ENCODE measurements at places on chromosomes 7 and 10.
A peak's percentile ranks its signal among the peaks of the same experiment; 100 is the strongest.

- H3K4me1 ChIP-seq, result no peaks in the 10 kb centered on the region
- no peak overlapping the region for H3K4me3 ChIP-seq
- no peaks in the 10 kb centered on the region for H3K27me3 ChIP-seq
- no peaks in the 10 kb centered on the region for H3K36me3 ChIP-seq
- H3K27ac ChIP-seq, result no peak overlapping the region
These were observed 194.0 kb upstream of the MGMT start for GRCh38 chr10:129272866-129273650.

DNA sequence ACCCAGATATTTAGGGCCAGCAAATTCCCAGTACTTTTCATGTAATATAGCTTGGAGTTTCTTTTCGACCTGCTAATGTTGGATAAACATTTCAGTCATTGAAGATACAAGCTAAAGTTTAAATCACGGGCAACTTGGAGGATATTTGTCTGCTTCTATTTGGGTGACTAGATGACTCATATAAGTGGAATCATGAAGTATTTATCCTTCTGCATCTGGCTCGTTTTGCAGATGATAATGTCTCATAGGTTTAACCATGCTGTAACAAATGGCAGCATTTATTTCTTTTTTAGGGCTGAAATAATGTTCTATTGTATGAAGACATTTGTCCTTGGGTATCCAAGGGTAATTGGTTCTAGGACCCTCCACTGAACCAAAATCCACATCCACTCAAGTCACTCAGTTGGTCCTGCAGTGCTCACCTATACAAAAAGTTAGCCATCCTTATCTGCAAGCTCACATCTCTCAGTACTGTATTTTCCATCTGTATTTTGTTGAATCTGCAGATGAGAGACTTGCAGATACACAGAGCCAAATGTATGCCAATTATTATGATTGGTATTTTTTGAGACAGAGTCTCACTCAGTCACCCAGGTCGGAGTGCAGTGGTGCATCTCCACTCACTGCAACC lies 187.2 kb upstream of the CSTF2T start:
- no peaks in the 10 kb centered on the region for H3K27me3 ChIP-seq
- no peaks in the 10 kb centered on the region for H3K4me1 ChIP-seq
- no peak overlapping the region for H3K27ac ChIP-seq
- no peak overlapping the region for H3K4me3 ChIP-seq
- no peaks in the 10 kb centered on the region for H3K36me3 ChIP-seq

- no peaks in the 10 kb centered on the region for H3K4me1 ChIP-seq
- H3K4me3 ChIP-seq, result no peak overlapping the region
- no peaks in the 10 kb centered on the region for H3K36me3 ChIP-seq
- no peak overlapping the region for H3K27ac ChIP-seq
- DNase-seq, result no peak
These were observed 25.8 kb downstream of the ASZ1 start for GRCh38 chr7:117401293-117402002.

DNA sequence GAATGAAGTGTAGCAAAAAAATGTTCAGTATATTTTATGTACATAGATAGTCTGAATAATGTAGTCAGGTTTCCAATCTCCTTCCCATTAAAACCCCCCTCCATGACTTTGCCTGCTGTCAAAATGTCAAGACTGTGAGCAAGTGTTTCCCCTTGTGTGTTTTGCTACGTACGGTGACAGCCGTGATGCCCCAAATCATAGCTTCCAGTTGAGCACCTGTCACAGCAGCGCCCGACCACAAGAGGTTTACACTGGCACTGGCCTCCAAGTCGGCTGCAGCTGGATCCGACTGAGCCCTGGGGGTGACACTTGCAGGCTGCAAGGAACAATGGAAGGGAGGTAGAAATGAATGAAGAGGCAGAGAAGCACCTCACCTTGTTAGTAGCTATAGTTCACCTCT lies 62.3 kb downstream of the LAMB4 start:
- no peaks in the 10 kb centered on the region for H3K27me3 ChIP-seq
- no peak overlapping the region for H3K27ac ChIP-seq
- H3K4me3 ChIP-seq, result no peak overlapping the region
- no peaks in the 10 kb centered on the region for H3K36me3 ChIP-seq
- no peak for DNase-seq
- no peaks in the 10 kb centered on the region for H3K4me1 ChIP-seq

- peak overlapping the region; percentile 97 for H3K4me3 ChIP-seq
- peaks cover 63% of the 10 kb centered on the region for H3K4me1 ChIP-seq
- peak; percentile 94 for DNase-seq
- H3K27ac ChIP-seq, result peak overlapping the region; percentile 96
- H3K36me3 ChIP-seq, result no peaks in the 10 kb centered on the region
- H3K27me3 ChIP-seq, result no peaks in the 10 kb centered on the region
These were observed 2.0 kb downstream of the ZMIZ1 start for GRCh38 chr10:79070606-79071395.

GRCh38 chr7:67518580-67518979 lies 521.9 kb downstream of the TYW1 start:
- no peaks in the 10 kb centered on the region for H3K27me3 ChIP-seq
- H3K4me1 ChIP-seq, result no peaks in the 10 kb centered on the region
- no peak overlapping the region for H3K4me3 ChIP-seq
- DNase-seq, result no peak
- no peaks in the 10 kb centered on the region for H3K36me3 ChIP-seq
- no peak overlapping the region for H3K27ac ChIP-seq

GRCh38 chr7:5279734-5280133 lies 3.0 kb upstream of the SLC29A4 start:
- no peaks in the 10 kb centered on the region for H3K36me3 ChIP-seq
- no peak overlapping the region for H3K4me3 ChIP-seq
- H3K27me3 ChIP-seq, result peaks cover 15% of the 10 kb centered on the region
- H3K4me1 ChIP-seq, result peaks cover 18% of the 10 kb centered on the region
- DNase-seq, result no peak

DNA sequence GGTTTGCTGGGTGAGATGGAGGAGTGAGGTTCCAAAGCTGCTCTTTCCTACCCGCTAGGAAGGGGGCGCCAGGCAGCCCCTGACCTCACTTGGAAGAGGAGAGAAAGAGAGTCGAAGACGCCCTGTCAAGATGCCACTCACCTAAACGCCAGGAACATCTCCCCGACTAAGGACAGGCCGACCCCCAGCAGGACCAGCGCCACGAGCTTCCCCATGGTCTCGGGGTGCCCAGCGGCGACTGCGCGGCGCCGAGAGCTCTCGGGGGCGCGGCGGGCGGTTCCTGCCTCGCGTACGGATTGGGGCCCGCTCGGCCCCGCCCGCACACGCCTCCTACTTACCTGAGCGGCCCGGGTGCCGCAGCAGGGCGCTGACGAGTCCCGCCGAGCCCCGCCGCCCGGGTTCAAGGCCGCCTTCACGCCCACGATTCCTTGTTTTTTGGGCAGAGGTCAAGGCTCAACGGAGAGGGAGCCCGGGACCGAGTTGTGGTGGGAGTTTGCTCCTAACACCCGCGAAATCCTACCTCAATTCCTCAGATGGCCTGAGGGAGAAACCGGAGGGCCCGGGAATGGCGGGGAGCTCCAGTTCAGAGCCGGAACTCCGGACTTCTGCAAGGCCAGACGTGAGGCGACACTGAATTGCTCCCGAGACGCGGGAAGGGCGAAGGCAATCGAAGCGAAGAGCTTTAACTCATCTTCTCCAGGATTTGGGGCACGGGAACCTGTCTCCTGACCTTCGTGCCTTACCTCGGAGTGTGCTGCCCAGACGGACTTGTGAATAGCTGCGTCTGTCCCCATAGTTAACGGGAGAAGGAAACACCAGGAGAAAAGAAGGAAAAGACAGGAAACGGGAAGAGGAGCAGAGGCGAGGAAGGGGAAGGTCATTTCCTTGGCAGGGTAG lies at the start of gene PON3:
Gene PON3, minus strand, starts transcription at position 240 of the 897 bp plus-strand sequence. Its CDS starts 25 bp downstream, at position 215.
- H3K27me3 ChIP-seq, result peaks cover 11% of the 10 kb centered on the region
- H3K27ac ChIP-seq, result peak within 1 kb of the TSS; percentile 50
- peak; percentile 48 for DNase-seq
- H3K36me3 ChIP-seq, result no peaks in the 10 kb centered on the region

GRCh38 chr10:62696798-62697197 lies 107.7 kb upstream of the ADO start:
- H3K4me3 ChIP-seq, result no peak overlapping the region
- no peak overlapping the region for H3K27ac ChIP-seq
- H3K36me3 ChIP-seq, result no peaks in the 10 kb centered on the region
- DNase-seq, result no peak

GRCh38 chr7:49483142-49483541 lies 290.3 kb upstream of the VWC2 start:
- no peaks in the 10 kb centered on the region for H3K4me1 ChIP-seq
- DNase-seq, result peak; percentile 8
- no peak overlapping the region for H3K4me3 ChIP-seq
- H3K36me3 ChIP-seq, result no peaks in the 10 kb centered on the region

DNA sequence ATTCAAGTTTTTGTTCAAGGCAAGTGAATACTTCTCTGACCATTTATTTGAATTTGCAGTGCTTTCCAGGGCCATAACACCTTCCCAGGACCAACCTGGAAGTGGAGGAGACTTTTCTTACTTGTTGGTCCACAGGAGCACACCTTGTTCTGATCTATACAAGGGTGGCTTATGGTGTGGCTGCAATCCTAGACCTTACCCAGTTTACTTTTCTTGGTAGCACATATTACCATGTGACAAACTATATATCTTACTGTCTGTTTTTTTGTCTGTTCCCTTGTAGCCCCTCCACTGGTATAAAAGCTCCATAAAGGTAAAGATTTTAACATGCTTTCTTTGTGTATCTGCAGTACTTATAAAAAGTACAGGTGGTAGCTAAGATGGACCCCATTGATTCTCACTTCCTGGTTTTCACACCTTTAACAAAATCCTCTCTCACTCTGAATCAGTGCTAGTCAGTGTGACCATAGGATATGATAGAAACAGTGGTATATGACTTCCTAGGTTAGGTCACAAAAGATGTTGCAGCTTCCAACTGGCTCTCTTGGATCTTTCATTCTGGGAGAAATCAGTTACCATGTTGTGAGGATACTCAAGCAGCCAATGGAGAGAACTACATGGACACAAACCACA lies 5.6 kb upstream of the ASB4 start:
- peaks cover 8% of the 10 kb centered on the region for H3K4me1 ChIP-seq
- no peak overlapping the region for H3K27ac ChIP-seq
- H3K27me3 ChIP-seq, result no peaks in the 10 kb centered on the region
- no peak overlapping the region for H3K4me3 ChIP-seq

GRCh38 chr7:1046722-1047679 lies 2.7 kb downstream of the GPR146 start:
- H3K27ac ChIP-seq, result peak overlapping the region; percentile 73
- no peaks in the 10 kb centered on the region for H3K36me3 ChIP-seq
- no peak overlapping the region for H3K4me3 ChIP-seq
- no peaks in the 10 kb centered on the region for H3K27me3 ChIP-seq
- peaks cover 19% of the 10 kb centered on the region for H3K4me1 ChIP-seq

- no peak for DNase-seq
- H3K27ac ChIP-seq, result no peak overlapping the region
- H3K4me1 ChIP-seq, result no peaks in the 10 kb centered on the region
- H3K36me3 ChIP-seq, result no peaks in the 10 kb centered on the region
- no peak overlapping the region for H3K4me3 ChIP-seq
- H3K27me3 ChIP-seq, result no peaks in the 10 kb centered on the region
These were observed 972.5 kb downstream of the CNTNAP2 start for GRCh38 chr7:147089051-147089461.

DNA sequence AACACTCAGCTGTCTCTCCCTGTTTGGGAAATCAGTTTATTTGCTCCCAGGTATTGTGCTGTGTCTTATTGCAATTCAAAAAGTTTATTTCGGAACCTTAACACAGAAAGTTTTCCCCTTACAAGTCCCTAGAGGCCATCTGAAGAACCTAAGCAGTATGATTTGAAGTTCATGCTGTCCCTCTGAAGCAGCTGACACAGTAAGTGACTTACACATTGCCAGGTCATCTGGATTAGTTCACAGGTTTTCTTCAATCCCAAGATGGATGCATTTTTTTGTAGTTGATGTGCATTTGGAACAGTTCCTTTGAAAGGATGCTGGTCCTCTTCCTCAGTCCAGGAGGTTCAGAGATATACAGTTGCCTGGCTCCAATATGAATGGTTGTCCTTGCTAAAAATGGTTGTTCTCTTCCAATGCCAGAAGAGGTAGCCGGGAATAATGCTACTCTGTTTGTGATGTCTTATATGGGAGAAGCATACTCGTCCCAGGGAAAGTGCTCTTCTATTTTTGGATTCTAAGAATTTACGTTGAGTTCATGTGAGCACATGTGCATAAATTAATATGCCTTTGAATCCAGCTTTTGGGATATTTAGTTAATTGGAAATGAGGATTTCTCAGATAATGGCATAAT lies 183.5 kb upstream of the PHYHIPL start:
- no peaks in the 10 kb centered on the region for H3K36me3 ChIP-seq
- no peaks in the 10 kb centered on the region for H3K27me3 ChIP-seq
- H3K27ac ChIP-seq, result no peak overlapping the region
- H3K4me1 ChIP-seq, result no peaks in the 10 kb centered on the region

- peaks cover 8% of the 10 kb centered on the region for H3K4me1 ChIP-seq
- H3K27ac ChIP-seq, result peak overlapping the region; percentile 36
- DNase-seq, result no peak
- no peaks in the 10 kb centered on the region for H3K27me3 ChIP-seq
- H3K4me3 ChIP-seq, result no peak overlapping the region
These were observed 48.4 kb downstream of the SHH start for GRCh38 chr7:155763691-155764437.

DNA sequence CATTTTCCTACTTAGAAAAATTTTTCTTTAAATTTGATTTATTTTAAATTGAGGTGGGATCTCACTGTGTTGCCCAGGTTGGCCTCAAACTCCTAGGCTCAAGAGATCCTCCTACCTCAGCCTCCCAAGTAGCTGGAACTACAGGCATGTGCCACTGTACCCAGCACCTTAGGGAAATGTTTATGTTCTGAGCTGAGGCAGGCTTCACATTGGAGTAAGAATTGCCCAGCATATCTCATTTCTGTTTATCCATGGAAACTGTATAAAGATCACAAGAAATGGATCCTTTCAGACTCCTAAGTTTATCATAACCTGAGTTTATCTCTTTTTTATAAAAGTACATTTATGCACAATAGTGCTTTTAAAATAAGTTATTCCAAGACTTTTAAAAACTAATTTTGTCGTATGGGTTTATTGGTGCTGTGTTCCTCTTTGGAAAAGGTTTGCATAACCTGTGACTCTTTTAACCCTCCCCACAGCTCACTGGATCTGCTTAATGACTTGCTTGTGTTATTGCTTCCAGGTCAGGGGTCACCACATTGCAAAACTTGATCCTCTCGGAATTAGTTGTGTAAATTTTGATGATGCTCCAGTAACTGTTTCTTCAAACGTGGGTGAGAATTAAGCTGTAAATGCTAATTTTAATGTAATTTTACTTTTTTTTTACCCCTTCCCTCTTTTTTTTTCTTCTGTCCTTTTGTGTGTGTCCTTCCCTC lies 40.7 kb downstream of the OGDH start:
- no peak for DNase-seq
- no peak overlapping the region for H3K4me3 ChIP-seq

GRCh38 chr10:107741971-107742370 lies 577.5 kb upstream of the SORCS1 start:
- no peak for DNase-seq
- no peak overlapping the region for H3K27ac ChIP-seq
- H3K4me3 ChIP-seq, result no peak overlapping the region
- H3K27me3 ChIP-seq, result no peaks in the 10 kb centered on the region
- H3K36me3 ChIP-seq, result no peaks in the 10 kb centered on the region

GRCh38 chr10:116247691-116248090 lies 25.3 kb downstream of the GFRA1 start:
- H3K36me3 ChIP-seq, result no peaks in the 10 kb centered on the region
- H3K4me3 ChIP-seq, result no peak overlapping the region
- no peak for DNase-seq
- H3K27ac ChIP-seq, result no peak overlapping the region

- DNase-seq, result peak; percentile 54
- no peaks in the 10 kb centered on the region for H3K27me3 ChIP-seq
- H3K4me3 ChIP-seq, result no peak overlapping the region
- H3K27ac ChIP-seq, result no peak overlapping the region
- H3K36me3 ChIP-seq, result no peaks in the 10 kb centered on the region
- H3K4me1 ChIP-seq, result no peaks in the 10 kb centered on the region
These were observed 26.2 kb upstream of the ZNF467 start for GRCh38 chr7:149799397-149800168.

Data from transverse colon (tissue), 4 donors.